Suppressor macrophage treated with lipopolysaccharide for 4 hours (primary cell): ENCODE measurements at places on chromosomes 3 and 15.

DNA sequence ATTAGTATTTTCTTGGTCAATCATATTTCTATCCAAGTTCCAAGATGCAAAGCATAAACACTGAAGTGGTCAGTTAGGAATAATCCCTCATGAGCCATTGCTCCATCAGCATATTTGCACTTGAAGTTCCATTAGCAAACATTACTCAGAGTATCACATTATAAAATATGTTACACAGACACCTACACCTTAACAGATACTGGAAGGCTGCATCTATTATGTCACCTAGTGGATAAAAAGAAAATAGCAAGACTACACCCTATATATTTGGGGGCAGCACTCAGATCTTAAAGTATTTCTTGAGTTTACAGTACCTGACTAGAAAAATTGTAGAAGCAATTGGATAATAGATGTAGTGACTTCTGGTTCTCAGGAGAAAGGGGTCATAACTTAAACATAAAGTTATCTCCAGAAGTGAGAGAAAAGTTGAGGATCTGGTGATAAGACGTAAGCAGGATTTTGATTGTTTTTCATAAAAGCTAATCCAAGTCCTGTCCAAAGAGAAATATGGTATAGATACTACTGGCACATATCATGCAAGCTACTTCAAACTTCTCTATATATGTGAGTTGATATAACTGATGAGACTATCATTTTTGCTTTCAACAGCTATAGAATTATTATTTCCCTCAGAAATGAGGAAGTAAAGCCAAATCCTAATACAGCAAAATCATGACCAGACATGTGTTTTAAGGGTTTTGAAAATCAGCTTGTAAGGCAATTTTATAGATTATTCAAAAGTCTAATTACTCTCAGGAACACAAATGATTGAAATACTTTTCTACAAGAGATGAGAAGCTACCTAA lies 422.2 kb downstream of the GBE1 start:
- no peak for DNase-seq

DNA sequence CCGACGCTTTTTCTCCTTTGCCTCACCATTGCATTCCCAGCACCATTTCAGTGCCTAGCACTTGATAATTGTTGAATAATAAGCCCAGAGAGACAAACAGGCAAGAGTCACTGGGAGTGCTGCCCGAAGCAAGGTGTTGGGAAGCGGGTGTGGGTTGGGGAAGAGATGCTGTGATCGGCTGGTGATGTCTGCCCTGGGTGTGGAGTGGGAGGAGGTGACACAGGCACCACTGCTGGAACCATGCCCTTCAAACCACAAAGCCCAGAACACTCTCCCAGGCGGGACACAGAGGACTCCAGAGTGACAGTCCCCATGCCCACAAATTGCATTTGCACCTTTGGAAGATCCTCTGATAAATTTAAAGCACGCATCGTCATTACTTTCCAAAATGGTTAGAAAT lies 148.2 kb downstream of the CHSY1 start:
- no peak for DNase-seq

DNA sequence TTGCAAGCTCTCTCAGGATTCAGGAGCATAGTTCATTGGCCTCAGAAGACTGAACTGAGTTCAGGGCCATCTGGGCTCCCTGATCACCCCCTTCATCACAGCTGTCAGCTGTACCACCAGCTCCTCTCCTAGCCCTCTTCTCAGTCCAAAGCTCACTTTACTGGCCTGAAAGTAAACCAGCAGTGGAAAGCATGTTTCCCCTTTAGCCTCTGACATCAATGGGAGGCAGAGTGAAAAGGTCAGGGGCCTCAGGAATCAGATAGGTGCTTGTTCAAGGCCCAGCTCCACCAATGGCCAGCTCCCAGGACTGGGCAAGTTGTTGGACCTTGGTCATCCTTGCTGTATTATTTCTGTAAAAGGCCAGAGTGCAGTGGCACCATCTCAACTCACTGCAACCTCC lies 223.4 kb downstream of the TLE3 start:
- no peak for DNase-seq

DNA sequence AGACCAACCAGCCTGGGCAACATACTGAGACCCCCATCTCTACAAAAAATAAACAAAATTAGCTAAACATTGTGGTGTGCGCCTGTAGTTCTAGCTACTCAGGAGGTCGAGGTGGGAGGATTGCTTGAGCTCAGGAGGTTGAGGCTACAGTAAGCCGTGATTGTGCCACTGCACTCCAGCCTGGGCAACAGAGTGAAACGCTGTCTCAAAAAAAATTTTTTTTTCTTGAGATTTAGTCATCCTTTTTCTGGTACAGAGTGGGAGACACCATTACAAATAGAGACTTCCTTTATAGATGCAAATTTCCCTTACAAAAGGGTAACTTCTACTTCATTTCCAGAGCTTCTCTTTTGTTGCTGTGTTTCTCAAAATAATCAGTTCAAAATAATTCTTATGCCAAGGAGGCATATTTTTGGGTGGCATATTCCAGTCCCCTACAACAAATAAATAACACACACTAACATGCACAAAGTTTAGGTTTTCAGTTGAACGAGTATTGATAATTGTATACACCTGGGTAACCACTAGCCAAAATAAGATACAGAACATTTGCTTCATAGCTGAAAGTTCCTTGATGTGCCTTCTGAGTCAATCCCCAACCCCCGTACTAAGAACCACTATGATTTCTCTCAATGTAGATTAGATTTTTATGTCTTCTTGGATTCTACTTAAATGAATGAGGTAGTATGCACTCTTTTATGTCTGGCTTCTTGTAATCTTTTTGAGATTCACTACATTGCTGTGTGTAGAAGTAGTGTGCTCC lies 248.9 kb upstream of the PROK2 start:
- DNase-seq: peak; percentile 77

DNA sequence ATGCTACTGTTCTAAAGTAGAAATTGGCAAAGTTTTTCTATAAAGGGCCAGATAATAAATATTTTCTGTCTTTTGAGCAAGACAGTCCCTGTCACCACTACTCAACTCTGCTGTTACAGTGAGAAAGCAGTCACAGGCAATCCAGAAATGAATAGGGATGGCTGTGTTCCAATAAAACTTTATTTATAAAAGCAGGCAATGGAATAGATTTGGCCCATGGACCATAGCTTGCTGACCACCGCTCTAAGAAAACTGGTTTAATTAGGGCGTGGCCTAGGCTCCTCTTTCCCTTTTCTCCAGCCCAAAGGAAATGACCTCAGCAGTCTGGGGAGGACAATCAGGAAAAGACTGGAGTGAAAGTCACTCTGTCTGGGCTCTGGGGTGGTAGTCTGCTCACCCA lies 183.8 kb downstream of the MEGF11 start:
- DNase-seq: no peak

DNA sequence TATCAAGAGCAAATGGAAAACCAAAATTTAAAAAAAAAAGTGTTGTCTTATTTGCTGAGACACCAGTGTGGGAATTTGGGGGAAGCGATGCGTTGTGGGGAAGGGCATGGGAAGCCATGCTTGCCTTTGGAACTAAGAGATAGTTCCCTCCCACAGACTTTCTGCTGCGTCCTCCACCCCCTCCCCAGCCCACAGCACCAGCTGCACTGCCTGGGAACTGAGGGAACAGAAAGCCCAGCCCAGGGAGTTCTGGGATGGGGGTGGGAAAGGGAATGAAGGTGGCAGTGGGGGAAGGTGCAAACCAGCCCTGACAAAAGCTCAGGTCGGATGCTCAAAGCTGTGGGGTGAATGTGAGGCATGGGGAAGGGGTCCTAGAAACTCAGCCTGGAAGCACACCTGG lies 8.1 kb upstream of the NTRK3 start:
- no peak for DNase-seq

DNA sequence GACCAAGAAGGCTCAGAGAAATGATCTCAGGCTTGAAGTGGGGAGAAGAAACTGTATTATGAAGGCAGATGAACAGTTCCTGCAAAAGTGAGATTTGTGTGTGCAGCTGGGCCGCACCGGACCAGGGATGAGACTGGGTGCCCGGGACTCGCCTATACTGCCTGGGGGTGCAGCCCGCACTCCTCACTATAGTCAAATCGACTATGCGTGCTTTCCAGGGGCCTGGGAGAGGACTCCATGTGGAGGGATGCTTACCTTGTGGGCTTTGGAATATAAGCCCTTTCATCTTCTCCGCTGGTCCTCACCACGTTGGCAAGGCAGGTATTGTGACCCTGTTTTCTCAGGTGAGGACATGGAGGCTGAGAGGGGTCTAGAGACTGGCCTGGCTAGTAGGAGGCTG lies 32.9 kb upstream of the APOD start:
- DNase-seq: no peak

GRCh38 chr3:7306901-7307300 lies 446.0 kb downstream of the GRM7 start:
- no peak for DNase-seq

DNA sequence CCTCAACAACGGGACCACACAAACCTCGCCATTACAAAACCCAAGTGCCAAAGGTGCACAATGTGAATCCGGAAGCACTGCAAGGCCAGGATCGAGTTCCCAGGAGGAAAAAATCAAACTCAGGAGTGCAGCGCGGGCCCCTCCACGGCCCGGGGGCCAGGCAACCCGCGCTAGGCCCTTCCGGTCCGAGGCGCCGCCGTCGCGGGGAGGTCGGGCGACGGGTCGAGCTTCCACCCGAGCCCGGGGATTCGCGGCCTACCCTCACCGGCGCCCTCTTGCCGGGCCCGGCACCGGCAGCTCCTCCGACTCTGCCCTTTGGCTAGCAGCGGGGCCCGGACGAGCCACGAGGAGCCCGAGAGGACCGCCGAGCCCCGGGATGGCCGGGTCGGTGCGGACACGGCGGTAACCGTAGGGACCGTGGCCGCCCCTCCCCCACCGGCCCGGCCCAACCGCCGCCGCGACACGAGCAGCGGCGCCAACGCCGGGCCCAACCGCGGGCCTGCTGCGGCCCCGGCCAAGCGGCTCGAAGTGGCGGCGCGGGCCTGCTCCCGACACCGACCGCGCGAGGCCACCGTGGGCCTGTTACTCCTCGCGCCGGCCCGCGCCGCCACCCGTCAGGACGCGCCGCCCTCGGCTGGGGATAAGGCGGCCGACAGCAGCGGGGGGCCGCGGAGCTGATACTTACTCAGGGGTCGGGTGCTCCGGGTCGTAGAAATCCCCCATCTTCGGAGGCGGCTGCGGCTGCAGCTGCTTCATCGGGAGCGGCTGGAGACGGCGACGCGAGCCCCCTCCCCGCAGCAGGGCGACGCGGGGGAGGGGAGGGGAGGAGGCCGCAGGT lies 525 bp downstream of the SETD2 start:
- peak; percentile 56 for DNase-seq

GRCh38 chr15:44129911-44130310 lies 65.2 kb downstream of the FRMD5 start:
- DNase-seq: no peak

GRCh38 chr15:25391971-25392721 lies 46.7 kb downstream of the UBE3A start:
- peak; percentile 82 for DNase-seq

DNA sequence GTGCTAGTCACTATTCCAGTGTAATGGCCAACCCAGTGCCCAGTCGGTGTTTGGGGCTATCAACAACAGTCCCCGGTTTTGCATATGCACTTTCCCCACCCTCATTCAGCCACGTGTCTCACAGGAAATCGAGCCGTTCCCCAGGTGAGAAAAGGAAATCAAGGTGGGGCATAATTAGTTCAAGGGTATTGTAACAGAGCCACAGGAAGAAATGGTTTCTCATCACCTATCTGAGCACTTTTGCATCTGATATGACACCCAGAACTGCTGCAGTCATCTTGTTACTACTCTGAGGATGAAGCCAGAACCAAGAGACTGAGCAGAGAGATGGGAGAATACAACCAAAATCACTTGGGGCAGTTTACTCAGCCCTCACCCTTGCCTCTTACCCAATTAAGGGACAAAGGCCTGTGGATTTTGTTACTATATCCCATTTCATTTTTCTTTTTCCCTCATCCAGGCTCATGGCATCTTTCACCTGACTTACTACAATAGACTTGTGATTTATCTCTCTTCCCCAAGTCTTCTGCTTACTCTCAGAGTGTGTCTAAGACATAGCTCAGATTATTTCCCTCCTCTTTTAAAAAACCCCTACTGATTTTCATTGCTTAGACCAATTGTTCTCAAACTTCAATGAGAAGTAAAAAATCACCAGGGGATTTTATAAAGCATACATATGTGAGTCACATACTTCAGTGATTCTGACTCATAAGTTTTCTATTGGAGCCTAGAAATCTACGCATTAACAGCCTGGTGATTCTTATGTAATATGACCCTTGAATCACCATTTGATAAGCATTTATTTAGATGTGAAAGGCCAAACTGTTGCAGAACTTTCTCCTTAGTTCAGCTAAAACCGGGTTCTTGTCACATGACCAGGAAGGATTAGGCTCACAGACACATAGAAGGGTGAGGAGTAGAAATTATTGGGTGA lies 40.5 kb downstream of the TRAT1 start:
- peak; percentile 9 for DNase-seq

- no peak for DNase-seq
Observed at GRCh38 chr3:127089486-127090145, 103.3 kb upstream of the PRR23E start.

DNA sequence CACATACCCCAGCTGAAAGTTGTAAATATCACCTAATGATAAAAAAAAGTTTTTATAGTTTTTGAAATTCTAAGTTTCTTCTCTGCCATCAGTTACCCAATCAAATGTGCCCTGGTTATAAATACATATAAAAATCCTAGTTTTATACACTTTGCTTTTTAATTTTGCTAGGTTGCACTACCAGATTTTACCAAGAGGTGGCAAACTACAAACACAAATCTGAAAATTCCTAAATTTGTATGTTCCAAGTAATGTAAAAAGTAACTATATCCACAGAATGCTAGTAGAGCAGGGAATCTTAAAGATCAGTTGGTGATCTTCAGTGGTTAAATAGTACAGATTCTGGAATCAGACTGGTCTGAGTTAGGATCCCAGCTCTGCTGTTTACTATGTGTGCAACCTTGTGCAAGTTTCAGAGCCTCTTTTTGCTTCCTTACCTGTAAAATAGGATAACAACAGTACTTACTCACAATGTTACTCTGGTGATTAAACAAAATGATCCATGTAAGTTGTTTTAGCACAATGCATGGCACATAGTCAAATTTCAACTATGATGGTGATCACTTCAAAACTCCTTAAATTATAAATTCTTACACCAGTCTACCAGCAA lies 11.0 kb downstream of the TRPM7 start:
- DNase-seq: peak; percentile 46

GRCh38 chr3:154193000-154193615 lies 71.9 kb downstream of the ARHGEF26 start:
- DNase-seq: no peak

GRCh38 chr3:127011270-127011992 lies 28.5 kb downstream of the PLXNA1 start:
- DNase-seq: no peak

DNA sequence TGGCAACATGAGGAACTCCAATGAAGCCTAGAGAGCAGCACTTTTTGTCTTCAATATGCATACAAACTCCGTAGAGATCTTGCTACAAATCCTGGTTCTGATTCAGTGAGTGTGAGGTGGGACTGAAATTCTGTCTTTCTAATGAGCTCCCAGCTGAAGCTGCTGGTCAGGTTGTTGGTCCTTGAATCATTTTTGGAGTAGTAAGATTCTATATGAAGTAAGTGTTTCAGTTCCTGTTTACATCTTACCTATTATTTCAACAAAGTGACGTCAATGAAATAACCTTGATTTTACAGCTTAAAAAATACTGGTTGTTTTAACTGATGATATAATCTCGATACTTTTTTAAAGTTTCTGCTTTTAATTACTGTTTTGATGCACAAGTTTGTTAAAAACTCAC lies 33.9 kb downstream of the SHQ1 start:
- DNase-seq: no peak
